ENCODE measurements at places on chromosomes 7 and 10.

- DNase-seq: no peak
Measured at GRCh38 chr10:124175701-124176348, 82.4 kb upstream of the CHST15 start.

GRCh38 chr7:152106990-152107389, 81.5 kb downstream of the GALNT11 start:
- DNase-seq: no peak

DNA sequence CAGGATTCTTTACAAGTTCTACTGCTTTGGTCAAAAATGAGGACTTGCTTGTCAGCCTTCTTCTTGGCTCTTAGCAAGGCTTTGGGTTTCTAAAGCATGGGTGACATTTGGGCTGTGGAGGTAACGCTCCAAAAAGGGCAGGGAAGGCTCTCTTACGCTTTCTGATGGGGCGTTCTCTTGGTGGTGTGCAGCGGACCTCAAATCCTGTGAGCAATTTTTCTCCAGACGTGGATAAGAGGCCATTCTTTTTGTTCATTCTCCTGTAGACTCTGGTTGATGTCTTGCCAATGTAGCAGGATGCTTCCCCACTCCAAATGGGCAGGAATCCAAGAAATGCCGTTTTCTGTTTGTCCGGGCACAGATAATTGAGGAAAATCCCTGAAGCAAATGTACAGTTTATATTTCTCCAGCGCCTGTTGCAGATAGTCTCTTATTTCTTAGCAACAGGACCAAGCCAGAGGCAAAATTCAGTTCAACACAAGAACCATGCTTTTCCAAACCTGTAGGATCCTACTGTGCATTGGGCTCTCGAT, 138.4 kb upstream of the NFE2L3 start:
- no peak for DNase-seq

DNA sequence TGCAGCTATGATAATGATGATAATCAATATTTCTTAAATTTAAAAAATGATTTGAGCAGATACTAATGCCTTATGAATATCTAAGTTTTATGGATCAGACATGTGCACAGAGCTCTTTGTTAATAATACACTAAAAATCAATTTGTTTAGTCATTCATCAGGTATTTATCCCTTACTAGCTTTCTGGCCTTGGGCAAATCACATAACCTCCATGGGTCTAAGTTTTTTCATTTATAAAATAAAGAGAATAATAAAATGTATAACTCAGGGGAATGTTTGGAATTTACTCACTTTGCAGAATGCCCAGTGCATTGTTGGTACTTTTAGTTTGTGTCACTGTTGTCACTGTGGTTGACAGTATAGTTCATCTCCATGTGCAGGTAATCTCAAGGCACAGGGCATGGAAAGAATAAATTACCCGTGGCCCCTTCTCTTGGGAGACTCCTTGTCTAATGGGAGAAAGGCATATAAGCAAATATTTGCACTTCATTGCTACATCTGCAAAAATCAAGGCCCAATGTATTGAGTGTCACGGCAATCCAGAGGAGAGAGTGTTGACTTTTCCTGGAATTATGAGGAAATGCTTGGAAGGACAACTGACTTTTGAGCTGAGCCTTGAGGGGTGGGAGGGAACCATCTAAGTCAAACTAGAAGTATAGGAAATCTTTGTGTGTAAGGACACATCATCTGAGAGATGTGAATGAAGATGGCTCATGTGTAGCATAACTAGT, 64.7 kb upstream of the CTTNBP2 start:
- DNase-seq: peak; percentile 30

DNA sequence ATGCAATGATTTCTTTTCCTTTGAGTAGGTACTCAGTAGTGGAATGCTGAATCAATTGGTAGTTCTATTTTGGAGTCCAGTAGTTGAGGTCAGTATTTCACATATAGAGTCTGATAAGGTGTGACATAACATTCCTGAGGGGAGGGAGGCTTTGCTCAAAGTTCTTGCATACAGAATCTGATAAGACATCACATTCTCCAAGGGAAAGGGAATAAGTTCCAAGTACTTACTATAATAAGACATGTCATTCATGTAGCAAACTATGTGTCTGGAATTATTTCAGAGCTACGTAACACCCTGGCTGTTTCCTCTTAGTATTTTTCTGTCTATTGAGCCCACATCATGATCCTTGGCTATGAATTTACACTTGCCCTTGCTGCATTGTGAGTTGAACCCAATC, 74.3 kb upstream of the POM121L12 start:
- DNase-seq: no peak

DNA sequence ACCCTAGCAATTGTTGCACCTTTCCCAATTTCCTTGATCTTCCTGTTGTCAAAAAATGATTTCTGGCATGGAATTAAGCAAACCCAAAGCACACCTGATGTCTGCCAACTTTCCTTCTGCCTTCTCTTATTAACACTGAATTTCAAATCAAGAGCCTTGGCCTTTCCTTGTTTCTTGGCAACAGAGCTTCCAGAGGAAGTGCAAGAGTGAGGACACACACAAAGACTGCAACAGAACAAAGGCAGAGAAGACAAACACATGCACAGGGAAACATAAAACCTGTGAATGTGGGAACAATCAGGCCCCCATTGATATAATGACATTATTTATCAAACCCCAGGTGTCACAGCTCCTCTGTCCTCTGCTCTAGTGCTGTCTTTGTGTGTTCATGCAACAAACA, 73.0 kb upstream of the IL6 start:
- DNase-seq: no peak

DNA sequence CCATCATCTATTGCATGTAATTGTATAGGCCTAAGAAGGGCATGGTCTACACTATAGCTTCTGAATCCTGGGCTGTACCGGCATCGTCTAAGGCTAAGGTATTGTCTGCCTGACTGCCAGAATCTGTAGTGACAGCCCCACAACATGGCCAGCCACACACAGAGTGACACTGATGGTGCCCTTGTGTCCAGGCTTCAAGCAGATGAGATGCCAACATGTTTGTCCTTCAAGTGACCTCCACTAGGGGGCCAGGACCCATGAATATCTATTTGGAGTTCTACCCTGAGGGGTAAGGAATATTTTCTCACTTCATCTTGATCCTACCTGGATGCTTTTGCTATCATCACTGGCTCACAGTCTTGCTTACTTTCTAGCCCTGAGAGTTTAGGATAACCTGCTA, 1.5 kb downstream of the CYP3A7 start:
- no peak for DNase-seq

DNA sequence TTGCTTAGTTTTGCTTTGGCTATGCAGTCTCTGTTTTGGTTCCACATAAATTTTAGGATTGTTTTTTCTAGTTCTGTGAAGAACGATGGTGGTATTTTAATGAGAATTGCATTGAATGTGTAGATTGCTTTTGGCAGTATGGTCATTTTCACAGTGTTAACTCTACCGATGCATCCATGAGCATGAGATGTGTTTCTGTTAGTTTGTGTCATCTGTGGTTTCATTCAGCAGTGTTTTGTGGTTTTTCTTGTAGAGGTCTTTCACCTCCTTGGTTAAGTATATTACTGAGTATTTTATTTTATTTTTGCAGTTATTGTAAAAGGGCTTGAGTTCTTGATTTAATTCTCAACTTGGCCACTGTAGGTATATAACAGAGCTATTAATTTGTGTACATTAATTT, 78.2 kb upstream of the ZNF92 start:
- no peak for DNase-seq

- no peak for DNase-seq
Measured at GRCh38 chr10:96276831-96277230, 5.5 kb upstream of the BLNK start.

GRCh38 chr7:110977127-110977737, 113.7 kb upstream of the LRRN3 start:
- DNase-seq: no peak

GRCh38 chr10:114259824-114260223, 20.8 kb downstream of the VWA2 start:
- DNase-seq: no peak

DNA sequence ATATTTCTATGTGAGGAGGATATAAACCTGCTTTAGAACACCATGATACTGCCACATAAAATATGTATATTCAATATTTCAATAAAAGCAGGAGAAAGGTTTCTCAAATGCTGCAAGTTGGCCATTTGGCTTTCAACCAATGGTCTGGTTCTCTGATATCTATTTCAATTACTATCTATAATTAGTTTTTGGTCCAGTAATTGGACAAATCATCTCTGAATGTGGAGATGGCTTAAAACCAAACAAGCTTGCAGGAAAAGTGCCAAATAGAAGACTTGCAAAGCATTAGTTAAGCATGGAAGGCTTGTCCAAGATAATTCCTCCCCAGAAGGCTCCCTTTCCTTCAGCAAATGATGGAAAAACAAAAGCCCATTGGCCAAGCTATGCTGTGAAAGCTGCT, 140.1 kb downstream of the CPEB3 start:
- no peak for DNase-seq

- DNase-seq: no peak
Measured at GRCh38 chr10:92753865-92754264, 64.1 kb downstream of the HHEX start.

- no peak for DNase-seq
Measured at GRCh38 chr10:679556-679955, 9.9 kb downstream of the DIP2C start.

DNA sequence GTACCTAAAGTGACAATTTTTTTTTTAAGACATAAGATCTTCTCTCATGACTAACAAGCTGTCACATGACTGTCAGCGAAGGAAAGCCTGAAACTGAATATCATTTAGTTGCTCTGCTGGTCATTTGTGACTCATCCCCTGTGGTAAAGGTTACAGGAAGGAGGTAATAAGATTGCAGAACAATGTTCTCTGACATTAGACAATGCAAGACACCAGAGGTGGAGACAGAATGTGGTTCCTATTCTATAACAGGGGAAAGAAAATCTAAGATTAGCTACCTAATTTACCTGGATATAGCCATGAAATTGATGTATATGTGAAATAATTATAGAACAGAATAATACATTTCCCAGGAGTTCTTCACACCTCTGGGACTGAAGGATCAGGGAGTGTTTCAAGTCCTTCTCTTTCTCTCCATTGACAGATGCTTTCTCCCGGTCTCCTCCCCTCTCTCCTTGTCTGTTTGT, 47.7 kb downstream of the LRGUK start:
- DNase-seq: no peak

GRCh38 chr7:93821463-93821862, 69.1 kb downstream of the TFPI2 start:
- no peak for DNase-seq

GRCh38 chr10:35447693-35448407, 111.5 kb downstream of the CCNY start:
- peak; percentile 37 for DNase-seq

- DNase-seq: no peak
Measured at GRCh38 chr10:69636273-69636575, 6.2 kb downstream of the FAM241B start.

DNA sequence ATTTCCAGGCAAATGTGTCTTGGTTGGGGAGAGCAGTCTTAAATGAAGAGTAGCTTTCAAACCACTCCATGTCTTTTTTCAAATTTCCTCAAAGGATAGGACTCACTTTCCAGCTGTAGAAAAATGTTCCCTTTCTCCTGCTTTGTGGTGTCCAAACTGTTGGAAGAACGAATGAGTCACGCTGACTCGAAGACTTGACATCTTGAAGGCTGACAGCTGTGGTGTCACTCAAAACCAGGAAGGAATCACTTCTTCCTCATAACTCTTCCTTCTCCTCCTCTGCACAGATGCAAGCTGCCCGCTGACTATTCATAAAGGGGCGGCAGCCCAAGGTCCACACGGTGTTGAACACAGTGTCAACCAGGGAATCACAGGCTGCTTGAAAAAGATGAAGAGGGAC, 19.2 kb downstream of the PLA2G12B start:
- DNase-seq: no peak

DNA sequence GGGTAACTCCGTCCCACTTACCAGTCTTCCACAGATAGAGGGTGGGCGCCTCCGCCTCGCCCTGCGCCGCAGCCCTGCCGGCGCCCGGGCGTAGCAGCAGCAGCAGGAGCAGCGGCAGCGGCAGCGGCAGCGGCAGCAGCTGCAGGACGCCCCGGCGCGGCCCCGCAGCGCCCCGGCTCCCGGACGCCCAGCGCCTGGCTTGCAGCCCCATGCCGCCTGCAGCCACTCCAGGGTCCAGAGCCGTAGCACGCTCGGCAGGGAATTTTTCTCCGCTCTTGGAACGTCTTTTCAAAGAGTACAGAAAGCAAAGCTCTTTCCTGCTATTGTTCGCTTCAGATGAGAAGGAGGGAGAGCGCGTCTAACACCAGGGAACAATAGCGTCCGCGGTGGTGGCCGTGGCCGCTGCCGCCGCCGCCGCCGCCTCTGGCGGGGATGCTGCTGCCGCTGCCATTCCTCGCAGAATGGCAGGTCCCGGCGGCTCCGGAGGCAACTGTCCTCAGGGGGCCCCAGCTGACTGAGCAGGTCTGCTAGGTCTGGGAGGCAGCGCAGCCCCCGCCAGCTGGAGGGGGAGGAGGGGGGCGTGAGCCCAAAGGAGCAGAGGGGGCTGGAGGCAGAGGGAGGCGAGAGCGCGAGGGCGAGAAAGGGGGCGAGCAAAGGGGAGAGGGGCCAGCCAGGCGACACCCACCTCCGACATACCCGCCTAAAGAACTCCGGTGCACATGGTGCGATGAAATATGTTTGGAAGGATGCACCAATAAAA, at the start of gene THSD7A:
Gene THSD7A (minus strand): TSS at position 463 of the 760 bp plus-strand sequence. CDS start 252 bp downstream, at position 211.
- DNase-seq: peak; percentile 65

GRCh38 chr10:323651-324293, 188.5 kb downstream of the ZMYND11 start:
- no peak for DNase-seq

GRCh38 chr10:18469125-18469524, 182.3 kb downstream of the NSUN6 start:
- DNase-seq: no peak

- no peak for DNase-seq
Measured at GRCh38 chr7:147894271-147894670, 696.3 kb upstream of the C7orf33 start.

- DNase-seq: no peak
Measured at GRCh38 chr10:88200312-88201032, 337.0 kb downstream of the PTEN start.

DNA sequence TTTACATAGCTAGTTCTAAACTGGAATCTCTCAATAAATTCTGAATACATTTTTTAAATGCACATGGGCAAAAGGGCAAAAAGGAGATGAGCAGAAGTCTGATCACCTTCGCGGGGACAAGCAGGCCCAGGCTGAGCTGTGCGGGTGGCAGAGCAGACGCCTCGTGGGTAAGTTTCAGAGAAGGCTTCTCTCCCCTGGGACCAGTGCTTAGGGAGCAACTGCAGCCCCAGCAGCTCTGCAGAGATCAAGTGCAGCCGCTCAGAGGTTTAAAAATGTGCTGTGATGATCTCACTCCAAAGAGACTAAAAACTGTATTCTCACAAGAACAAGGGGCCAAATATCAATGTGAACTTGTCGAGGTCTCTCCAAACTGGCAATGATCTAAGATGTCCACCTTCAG, 264.3 kb upstream of the RNF32 start:
- no peak for DNase-seq

GRCh38 chr7:17301471-17302456, 3.3 kb downstream of the AHR start:
- peak; percentile 66 for DNase-seq
